ENCODE measurements at places on chromosomes 1 and 21.

DNA sequence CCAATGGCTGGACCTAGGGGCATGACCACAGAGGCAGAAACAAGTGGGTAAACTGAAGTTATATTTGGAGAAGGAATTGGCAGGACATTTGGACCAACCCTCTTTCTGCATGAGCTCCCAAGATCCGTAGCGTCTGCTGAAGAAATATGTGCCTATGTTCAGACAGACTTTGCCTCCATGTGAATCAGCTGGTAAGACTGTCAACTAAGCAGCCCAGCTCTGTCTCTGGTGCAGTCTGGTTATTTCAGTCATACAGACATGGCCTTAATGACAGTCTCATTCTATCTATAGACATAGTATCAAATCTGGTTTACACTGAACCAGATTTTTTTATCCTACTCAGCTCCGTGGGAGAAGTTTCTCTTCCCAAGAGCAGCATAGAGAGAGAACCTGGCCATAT is 63.1 kb upstream of the PBX1 start:
- no peak for DNase-seq

DNA sequence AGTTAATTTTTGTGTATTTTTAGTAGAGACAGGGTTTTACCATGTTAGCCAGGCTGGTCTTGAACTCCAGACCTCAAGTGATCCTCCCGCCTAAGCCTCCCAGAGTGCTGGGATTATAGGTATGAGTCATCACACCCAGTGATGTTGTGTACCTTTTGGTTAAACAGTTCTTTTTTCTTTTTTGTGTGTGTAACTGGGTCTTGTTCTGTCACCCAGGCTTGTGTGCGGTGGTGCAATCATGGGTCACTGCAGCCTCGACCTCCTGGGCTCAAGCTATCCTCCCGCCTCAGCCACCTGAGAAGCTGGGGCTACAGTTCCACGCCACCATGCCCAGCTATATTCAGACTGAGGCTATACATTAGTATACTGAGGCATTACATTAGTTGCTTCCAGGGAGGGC is 37.8 kb downstream of the GABPB2 start:
- DNase-seq, result no peak

DNA sequence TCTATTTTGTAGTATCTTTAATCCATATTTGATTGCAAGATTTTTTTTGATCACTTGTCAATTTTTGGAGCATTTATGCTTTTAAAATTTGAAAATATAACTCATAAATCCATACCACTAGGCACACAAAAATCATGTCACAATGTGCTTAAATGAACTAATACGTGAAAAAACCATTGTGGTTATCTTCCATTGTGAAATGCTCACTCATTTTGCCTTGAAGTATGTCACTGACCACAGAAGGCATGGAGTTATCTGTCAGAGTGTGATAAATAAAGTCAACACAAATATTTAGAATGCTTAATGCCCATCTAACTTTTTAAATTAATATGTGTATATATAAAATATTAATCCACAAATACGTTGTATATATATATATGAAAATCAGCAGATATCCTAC is 347.2 kb downstream of the PTPRC start:
- no peak for DNase-seq

GRCh38 chr1:85313888-85314696 is 37.7 kb upstream of the BCL10 start:
- no peak for DNase-seq

DNA sequence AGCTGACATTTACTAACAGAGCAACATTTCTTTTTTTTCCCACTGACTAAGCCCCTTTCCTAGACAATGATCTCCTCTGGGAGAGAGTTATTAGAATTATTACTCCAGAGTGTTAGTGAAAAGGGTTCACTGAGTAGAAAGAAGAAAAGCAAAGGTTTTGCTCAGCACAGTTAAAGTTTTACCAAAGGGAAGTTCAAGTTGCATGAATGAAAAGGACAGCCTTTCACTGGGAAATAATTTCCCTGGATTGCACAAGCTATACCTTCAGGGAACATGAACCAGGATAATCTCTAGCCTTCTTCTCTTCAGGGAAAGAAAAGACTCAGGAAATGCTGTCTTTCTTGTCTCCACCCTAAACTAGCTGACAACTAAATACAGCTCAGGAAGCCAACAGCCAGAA is 71.4 kb upstream of the ESRRG start:
- DNase-seq, result no peak

DNA sequence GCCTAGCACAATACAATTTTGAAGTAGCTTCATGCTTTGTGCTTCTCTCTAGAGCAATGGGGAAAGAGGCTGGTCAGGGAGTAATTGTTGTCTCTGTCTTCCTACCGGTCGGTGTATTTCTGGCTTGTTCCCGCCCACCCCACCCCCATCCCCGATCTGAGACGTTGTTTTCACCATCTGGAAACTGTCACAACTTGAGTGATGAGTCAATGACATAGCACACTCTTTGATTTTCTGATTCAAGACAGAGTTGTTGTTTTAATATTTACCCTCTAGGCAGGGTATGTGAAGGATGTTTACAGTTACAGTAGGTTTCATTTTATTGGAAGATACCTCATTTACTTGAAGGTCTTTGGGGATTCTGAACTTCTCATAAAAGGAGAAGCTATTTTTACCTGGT is 7.0 kb downstream of the IL12RB2 start:
- DNase-seq, result no peak

DNA sequence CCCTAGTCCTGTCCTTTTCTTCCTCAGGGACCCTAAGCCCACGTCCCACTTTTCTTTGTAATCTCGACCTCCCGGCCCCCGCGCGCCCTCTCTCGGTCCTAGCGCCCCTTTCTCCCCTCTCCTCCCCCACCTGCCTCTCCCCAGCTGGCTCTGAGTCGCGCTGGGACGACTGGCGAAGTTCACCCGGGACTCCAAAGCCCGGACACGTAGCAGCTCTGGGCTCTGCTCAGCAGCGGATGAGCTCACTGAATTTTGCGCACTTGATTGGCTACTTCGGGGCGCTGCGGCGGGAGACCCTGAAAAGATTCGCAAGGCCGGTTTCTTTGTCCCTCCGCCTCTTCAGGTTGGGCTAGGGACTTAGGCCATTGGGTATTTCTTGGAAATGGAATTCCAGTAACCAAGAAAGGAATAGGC is 16.3 kb upstream of the ACKR1 start:
- DNase-seq, result peak; percentile 76

GRCh38 chr1:2210084-2210653 is 15.6 kb upstream of the FAAP20 start:
- no peak for DNase-seq

DNA sequence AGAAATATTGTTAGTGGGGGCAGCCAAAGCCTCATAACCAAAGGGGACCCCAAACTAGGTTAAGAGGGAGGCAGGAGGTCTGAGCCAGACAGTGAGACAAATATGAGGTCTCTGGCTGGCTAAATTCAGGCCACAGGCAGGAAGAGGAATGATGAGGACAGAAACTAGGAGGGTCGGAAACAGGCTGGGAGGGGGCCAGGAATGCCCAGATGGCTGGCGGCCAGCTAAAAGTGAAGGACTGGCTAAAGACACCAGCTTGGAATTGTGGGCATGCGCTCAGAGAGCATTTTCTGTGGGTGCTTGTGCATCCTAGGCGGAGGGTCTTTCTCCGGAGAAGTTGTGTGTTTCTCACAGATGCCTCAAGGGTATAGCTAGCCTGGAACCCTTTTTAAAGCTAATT is 77.0 kb downstream of the PGM1 start:
- peak; percentile 41 for DNase-seq

- DNase-seq, result no peak
These were observed 73.1 kb upstream of the CACHD1 start for GRCh38 chr1:64396817-64397216.

DNA sequence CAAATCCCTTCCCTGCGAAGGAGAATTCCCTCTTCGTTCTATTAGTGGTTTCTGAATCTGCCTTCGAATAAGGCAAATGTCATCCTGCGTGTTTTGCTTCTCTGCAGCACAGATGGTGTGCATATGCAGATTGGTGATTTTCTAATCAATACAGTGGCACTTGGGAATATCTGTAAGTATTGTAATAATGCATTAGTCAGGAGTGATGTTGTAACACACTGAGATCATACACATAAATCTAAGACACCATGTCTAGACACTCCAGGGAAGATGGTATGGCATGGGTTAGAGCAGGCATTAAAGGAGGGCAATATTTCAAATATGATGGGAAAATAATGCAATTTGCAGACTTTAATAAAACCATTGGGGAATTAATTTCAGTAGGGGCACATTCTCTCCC is 513.2 kb upstream of the PTBP2 start:
- no peak for DNase-seq

DNA sequence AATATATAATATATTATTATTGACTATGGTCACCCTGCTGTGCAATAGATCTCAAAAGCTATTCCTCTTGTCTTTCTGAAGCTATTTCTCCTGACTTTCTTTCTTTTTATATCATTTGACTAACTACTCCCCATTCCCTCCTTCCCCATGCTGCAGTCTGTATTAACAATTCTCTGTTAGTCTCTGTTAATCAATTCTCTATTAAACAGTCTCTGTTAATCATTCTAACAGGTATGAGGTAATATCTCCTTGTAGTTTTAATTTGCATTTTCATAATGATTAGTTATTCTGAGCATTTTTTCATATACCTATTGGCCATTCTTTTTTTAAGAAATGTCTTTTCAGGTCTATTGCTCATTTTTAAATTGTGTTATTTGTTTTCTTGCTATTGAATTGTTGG is 201.0 kb upstream of the B3GALT2 start:
- no peak for DNase-seq

DNA sequence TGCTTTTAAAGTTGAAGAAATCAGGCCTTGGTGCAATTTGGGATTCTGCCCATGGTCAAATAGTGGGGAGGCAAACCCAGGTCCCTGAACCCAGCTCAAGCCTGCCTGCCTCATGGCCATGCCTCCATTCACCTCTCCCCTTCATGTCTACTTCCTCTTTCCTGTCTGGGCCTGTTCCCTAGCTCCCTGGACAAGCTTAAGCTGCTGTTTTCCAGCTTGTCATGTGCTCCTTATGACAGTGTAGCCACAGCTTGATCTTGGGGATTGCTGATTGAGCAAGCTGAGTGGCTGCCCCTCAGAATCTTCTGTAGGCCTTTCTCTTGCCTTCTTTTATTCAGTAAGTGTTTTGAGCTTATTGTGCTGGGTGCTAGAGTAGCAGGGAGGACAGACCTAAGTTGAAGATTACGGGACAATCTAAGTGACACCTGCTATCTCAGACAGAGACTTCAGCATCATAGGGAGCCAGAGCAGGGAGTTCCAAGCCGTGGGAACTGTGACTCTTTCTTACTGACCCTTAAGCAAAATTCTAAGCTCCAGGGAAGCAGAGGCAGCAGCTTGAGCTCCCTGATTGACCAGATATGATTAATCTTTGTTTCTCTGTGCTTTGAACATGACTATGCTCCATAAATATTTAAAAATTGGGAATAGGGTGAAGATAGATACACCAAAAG is 520 bp upstream of the MR1 start:
- peak; percentile 38 for DNase-seq

GRCh38 chr1:39050001-39050400 is 23.9 kb downstream of the NDUFS5 start:
- no peak for DNase-seq

- DNase-seq, result no peak
These were observed 196.4 kb upstream of the GREM2 start for GRCh38 chr1:240808381-240808780.

DNA sequence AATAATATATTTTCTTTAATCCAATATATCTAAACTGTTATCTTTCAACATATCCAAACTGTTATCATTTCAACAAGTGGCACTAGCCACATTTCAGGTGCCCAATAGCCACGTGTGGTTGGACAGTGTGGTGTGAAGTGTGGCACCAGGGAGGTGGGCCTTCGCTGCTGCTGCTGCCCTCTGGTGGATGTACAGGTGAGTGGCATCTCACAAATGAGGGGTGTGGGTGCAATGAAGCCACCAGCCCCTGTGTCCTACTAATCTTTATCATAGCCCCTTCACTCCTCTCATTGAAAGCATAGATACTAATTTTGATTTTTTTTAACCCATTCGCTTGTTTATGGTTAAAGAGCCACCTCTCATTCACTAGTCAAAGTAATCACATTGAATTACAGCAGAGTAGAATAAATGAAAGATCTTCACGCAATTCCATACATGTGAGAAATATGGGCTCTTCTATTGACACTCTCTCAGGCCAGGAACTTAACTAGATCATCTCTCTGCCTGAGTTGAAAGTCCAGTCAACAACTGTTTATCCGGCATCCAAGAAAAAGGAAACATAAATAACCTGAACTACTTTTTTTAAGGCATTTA is 499.2 kb downstream of the OMA1 start:
- no peak for DNase-seq

DNA sequence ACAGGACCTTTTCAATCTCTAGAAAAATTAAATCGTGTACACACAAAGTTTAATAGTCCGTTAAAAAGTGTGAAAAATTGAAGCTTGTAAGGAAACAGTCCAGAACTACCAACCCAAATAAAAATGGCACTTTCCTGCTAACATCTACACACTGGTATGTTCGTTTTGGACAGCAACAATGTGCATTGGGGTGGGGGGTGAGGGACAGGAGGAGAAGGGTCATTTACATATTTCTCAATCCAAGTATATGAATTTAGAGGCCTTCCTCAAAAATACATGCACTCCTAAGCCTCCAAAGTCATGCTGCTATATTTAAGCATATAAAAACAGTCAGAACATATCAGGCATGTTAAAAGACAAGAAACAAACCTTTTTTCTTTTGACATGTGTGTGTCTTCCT is 2.5 kb downstream of the PPP1R15B start:
- no peak for DNase-seq

- no peak for DNase-seq
These were observed at the start of gene TEDDM1 for GRCh38 chr1:182400567-182400966. Gene TEDDM1 (minus strand): TSS chr1:182400667. CDS start chr1:182400485, 182 bp downstream.

- DNase-seq, result no peak
These were observed 53.1 kb upstream of the FMO3 start for GRCh38 chr1:171037626-171038025.

GRCh38 chr1:176601348-176601747 is 138.4 kb downstream of the PAPPA2 start:
- no peak for DNase-seq

DNA sequence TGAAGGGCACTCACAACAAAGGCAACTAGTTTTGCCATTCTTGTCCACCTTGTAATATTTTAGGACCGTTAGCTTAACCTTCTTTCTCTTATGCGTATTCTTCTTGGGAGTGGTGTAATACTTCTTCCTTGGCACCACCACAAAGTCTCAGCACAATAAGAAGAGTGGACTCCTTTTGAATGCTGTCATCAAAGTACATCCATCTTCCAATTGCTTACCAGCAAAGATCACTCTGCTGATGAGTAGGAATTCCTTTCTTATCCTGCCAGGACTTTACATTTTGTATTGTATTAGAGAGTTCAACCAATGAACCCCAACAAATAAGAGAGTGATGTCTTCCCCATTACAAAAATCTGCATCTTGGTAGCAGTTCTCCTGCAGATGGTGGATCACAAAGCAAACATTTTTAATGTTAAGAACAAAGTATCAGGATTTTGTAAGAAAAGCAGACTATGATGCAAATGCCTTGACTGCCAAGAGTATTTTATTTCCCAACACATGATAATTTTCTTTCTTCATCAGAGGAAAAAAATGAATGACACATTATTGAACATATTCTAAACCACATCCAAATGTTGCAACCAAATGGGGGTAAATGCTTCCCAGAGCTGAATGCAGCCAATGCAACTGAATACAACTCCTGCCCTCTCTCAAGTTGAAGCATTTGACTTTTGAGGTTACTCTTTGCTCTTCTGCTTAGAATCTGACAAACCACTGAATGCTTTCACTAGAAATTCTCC is 5.1 kb upstream of the ARNT start:
- no peak for DNase-seq

GRCh38 chr1:45300669-45300997 is 26.1 kb upstream of the HPDL start:
- DNase-seq, result no peak

Data from femur (tissue), 1 donor.